Tibial nerve (tissue), 4 donors: ENCODE measurements at places on chromosomes 2 and 18.

- no peak for DNase-seq
Measured at GRCh38 chr2:28979576-28980366, 1.3 kb upstream of the TOGARAM2 start.

DNA sequence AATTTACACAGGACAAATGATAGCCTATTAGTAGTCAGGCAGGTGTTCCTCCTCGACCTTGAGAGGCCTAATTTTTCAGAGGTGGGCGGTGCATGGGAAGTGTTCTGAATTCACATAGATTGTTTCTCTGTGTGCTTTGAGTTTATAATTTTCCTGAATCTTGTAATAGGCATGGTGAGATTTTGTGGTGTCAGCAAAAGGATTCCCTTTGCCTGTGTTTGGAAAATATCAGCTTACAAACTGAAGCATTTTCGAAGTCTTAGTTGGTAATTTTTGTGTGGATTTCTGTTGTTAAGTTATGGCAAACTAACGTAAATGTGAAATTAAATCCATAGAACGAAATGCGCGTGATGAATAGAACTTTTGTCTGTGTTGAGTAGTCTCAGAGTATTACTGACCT, 194.0 kb upstream of the RBMS1 start:
- DNase-seq = no peak

DNA sequence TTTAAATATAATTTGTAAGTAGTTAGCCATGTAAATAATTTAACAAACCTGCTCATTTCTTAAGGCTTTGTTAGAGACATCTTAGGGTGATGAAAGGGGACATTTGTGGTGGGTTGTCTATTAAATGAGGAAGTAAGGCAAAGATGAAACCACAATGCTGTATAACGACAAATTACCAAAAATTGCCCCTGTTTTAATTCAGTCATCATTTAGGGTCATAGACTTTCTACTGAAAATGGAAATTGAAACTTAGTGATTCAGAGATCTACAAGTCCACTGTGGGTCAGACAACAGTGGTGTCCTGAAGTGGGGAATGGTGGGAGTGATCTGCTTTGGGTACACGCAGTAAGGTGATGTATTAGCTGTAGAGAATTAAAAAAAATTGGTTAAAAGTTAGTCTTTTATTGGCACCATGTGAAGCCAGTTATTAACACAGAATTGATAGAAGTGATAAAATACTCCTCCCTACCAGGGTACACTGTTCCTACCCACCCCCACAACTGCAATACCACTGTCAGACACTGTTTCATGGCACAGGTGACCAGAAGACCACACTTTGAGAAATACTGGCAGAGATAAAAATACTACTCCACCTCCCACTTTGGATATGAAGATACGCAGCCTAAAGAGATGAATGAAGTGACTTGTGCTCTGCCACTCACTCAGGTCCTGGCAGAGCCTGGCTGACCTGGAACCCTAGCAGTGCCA, 13.4 kb downstream of the CERS6 start:
- DNase-seq = no peak

GRCh38 chr2:95738301-95738700, 146.5 kb downstream of the TRIM43 start:
- no peak for DNase-seq

DNA sequence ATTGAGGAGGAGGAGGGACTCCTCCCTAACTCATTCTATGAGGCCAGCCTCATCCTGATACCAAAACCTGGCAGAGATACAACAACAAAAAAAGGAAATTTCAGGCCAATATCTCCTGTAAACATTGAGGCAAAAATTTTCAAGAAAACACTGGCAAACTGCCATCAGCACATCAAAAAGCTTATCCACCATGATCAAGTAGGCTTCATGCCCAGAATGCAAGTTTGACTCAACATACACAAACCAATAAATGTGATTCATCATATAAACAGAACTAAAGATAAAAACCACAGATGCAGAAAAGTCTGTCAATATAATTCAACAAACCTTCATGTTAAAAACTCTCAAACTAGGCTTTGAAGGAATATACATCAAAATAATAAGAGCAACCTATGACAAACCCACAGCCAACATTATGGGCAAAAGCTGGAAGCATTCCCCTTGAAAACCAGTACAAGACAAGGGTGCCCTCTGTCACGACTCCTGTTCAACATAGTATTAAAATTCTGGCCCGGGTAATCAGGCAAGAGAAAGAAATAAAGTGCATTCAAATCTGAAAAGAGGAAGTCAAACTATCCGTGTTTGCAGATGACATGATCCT, 1014.3 kb downstream of the CBLN2 start:
- no peak for DNase-seq

GRCh38 chr18:58413667-58414628, 214.9 kb downstream of the ALPK2 start:
- DNase-seq = no peak

- no peak for DNase-seq
Measured at GRCh38 chr18:79856119-79857007, 58.6 kb downstream of the KCNG2 start.
